Dermis blood vessel endothelial cell (primary cell): ENCODE measurements at places on chromosomes 2 and 18. TPM values are rescaled to one million over a fixed set of nuclear protein-coding genes. Genes with fewer than 3 reads are reported as not detected.
A peak's percentile ranks its signal among the peaks of the same experiment; 100 is the strongest.

GRCh38 chr18:23825496-23825895 lies 136.2 kb downstream of the LAMA3 start:
- no peak for DNase-seq

DNA sequence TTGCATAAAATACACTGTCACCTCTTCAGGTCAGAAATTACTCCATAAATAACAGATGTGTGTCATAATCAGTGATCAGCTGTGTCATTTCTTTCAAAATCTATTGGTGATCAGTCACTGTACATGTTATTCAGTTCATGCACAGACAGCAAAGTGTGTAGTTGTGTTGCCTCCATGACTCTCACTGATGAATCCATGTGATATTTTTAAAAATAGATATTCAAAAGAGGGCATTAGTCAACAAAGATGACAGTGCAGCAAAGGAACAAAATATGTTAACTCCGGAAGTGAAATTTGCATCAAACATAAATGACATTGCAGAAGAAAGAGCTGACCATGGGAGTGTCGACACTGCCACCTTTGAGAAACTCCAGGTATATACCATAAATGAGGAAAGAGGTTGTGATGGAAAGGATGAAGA lies 17.1 kb upstream of the MCM6 start:
- no peak for DNase-seq

DNA sequence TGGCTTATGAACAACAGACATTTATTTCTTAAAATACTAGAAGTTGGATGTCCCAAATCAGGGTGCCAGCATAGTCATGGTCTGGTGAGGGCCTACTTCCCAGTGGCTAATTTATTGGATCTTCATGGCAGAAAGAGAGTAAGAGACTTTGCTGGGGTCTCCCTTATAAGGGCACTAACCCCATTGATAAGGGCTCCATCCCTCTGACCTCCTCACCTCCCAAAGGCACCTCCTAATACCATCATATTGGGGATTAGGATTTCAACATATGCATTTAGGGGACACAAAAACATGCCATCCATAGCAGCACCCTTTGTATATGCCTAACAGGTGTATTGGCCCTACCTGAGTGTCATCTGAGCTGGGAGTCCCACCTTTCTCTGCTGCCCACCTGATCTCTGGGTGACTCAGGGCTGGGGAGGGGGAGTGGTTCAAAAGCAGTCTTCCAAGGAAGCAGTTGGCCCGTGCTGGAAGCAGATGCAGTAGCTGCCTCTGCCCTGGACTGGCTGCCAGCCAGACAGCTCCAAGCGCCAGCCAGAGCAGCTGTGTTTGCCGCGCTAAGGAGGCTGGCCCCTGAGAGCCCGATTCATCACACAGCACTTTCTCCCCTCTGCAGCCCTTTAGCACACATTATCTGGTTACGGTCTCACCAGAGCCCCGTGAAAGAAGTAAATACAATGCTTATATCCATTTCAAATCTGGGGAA lies 84.6 kb downstream of the SMAD7 start:
- DNase-seq: peak; percentile 93

GRCh38 chr2:196338440-196338839 lies 167.1 kb upstream of the STK17B start:
- DNase-seq: no peak

DNA sequence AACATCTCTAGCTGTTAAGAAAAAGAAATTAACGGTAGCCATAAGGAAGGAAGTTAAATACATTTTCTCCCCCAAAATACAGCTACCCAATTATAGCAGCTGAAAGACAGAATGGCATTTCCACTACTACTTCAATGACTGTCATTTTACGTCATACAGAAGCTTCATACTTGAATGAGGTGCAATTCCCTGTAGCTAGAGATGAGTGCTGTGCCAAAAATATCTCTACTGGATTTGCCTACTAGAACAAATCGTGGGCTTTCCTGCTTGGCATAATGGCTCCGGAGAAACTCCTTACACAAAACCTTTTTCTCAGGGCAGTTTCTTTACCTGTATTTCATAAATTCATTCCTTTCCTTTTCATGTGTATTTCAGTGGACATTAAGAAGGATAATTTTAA lies 36.3 kb upstream of the NRXN1 start:
- no peak for DNase-seq

- DNase-seq: no peak
These were observed 128.2 kb upstream of the CD226 start for GRCh38 chr18:70075906-70076305.

GRCh38 chr2:56729212-56729611 lies 545.4 kb downstream of the CCDC85A start:
- DNase-seq: no peak

- peak; percentile 52 for DNase-seq
These were observed 31.8 kb upstream of the GCC2 start for GRCh38 chr2:108417254-108417653.

GRCh38 chr18:11177382-11177781 lies 28.0 kb upstream of the PIEZO2 start:
- DNase-seq: no peak

DNA sequence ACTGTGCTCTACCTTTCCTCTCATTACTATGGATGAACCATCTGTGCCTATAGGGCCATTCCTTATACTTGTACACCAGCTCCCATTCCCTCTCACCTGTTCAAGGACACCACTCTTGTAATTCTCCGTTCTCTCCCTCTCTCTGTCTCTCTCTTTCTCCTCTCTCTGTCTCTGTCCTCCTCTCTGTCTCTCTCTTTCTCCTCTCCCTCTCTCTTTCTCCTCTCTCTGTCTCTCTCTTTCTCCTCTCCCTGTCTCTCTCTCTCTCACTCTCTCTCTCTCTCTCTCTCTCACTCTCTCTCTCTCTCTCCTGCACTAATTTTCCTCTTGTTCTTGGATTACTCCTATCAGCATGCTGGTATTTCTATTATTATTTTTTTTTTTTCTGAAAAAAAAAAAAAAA lies 78.9 kb upstream of the RMDN2 start:
- DNase-seq: no peak

- DNase-seq: no peak
These were observed 208.6 kb downstream of the RBM43 start for GRCh38 chr2:151052850-151053660.

GRCh38 chr2:97774425-97774824 lies 61.0 kb downstream of the ZAP70 start:
- peak; percentile 53 for DNase-seq

- DNase-seq: no peak
These were observed 278.8 kb downstream of the RND3 start for GRCh38 chr2:150208689-150209088.

The KCNK3 gene
- total RNA-seq: under 0.01 and 0.05 TPM in 2 replicates

The DRC1 gene
- total RNA-seq: 0.09 and 0.17 TPM in 2 replicates

The MAP4K4 gene
- 192 and 255 TPM in 2 replicates for total RNA-seq
